ENCODE measurements at places on chromosomes 7 and 10.
A peak's percentile ranks its signal among the peaks of the same experiment; 100 is the strongest.

DNA sequence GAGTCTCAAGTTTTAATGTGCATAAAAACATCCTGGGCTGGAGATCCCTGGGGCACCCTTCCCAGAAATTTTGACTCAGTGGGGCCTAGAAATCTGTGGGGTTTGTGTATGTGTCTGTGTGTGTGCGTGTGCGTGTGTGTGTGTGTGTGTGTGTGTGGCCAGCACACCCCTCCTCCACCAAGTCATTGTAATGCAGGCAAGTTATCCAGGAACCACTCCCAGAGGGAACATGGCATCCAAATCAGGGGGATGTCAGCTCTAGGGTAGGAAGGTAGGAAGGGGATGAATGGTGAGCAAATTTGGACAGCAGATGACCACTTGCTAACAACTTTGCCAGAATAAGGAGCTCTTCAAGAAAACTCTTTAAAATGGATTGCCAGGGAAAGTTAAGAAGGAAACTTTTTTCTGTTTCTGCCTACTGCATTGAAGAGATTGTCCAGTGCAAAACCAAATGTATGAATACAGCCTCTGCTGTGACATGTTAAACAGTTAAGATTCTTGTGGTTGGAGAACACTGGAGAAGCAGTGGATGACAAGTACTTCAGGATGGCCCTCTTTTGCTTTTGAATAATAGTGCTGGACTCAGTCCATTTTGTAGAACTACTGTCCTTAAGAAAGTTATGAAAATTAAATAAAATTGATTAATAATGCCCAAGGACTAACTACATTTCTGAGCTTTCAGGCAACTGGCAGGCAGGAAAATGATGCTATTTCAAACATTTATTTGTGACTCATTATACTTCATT lies 12.3 kb downstream of the STAMBPL1 start:
- peaks cover 53% of the 10 kb centered on the region for H3K4me1 ChIP-seq
- no peak for DNase-seq
- no peak overlapping the region for H3K27ac ChIP-seq

DNA sequence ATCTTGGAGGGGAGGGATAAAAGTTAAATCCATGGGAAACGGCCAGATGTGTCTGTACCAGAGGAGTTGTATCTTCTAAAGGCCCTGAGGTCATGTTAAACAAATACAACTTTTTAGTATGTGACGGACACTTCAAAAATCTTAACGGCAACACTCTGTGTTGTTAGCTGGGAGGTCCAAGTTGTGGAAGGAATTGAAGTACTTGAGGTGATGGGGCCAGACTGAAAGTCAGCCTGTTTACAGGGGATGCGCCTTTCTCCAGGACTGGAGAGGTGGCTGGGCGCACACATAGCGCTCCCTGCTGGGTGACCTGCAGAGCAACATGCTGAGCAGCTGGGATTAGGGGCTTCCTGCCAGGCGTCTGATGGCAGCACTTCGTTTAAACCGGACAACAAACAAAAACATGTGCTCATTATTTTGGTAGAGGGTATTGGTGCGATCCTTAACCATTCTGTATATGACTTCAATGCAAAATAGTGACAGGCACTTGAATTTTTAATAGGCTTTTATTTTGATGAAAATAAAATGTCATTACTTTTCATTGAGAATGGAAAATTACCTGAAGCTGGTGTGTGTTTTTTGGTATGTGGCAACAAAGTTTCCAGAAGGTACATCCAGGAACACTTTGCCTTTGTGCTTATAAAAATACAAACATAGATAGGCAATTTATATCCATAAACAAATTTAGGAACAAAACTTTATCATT lies 198.2 kb downstream of the MLLT10 start:
- peak overlapping the region; percentile 6 for H3K27ac ChIP-seq
- H3K36me3 ChIP-seq = no peaks in the 10 kb centered on the region
- H3K27me3 ChIP-seq = no peaks in the 10 kb centered on the region
- H3K4me3 ChIP-seq = no peak overlapping the region
- peaks cover 25% of the 10 kb centered on the region for H3K4me1 ChIP-seq

DNA sequence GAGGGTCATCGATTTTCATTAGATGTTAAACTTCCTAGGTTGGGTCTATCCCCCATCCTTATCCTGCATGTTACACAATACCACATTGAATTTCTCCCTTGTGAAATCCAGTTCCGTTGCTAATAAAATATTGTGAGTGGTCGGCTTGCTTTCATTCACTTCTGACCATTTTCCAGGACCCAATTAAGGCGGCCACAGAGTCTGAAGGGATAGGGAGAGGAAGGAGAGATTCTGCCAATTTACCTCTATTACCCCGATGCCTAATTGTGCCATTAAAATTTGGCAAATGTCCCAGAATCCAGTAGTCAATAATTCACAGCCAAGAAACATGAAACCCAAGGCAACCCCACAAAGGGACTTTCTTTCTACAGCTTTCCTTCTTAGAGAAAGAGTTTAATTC lies 129.9 kb downstream of the IPMK start:
- H3K4me1 ChIP-seq = no peaks in the 10 kb centered on the region
- no peak for DNase-seq
- H3K27ac ChIP-seq = no peak overlapping the region

- no peaks in the 10 kb centered on the region for H3K36me3 ChIP-seq
- no peak for DNase-seq
- H3K27ac ChIP-seq = no peak overlapping the region
- no peak overlapping the region for H3K4me3 ChIP-seq
- H3K4me1 ChIP-seq = peaks cover 59% of the 10 kb centered on the region
These were observed 21.9 kb downstream of the ATXN7L1 start for GRCh38 chr7:105854498-105854897.

- peaks cover 31% of the 10 kb centered on the region for H3K27me3 ChIP-seq
- H3K27ac ChIP-seq = no peak overlapping the region
- no peaks in the 10 kb centered on the region for H3K36me3 ChIP-seq
- H3K4me3 ChIP-seq = peak overlapping the region; percentile 71
- peaks cover 12% of the 10 kb centered on the region for H3K4me1 ChIP-seq
These were observed 728 bp downstream of the CAV2 start for GRCh38 chr7:116500078-116500853.

GRCh38 chr10:5977471-5978229 lies at the start of gene IL15RA:
IL15RA (minus strand) TSS chr10:5977543; CDS start chr10:5977492, 51 bp downstream.
- no peaks in the 10 kb centered on the region for H3K27me3 ChIP-seq
- no peaks in the 10 kb centered on the region for H3K36me3 ChIP-seq
- H3K27ac ChIP-seq = peak within 1 kb of the TSS; percentile 93
- DNase-seq = peak; percentile 70

GRCh38 chr7:138797715-138798320 lies at the start of the genes ATP6V0A4 and TMEM213:
ATP6V0A4 (minus strand) TSS chr7:138798196; CDS start chr7:138771247, 26,949 bp downstream.
TMEM213 (plus strand) TSS chr7:138797994; CDS start chr7:138798105, 111 bp downstream.
- no peak within 1 kb of the TSS for H3K27ac ChIP-seq
- H3K4me1 ChIP-seq = peaks cover 13% of the 10 kb centered on the region
- no peak within 1 kb of the TSS for H3K4me3 ChIP-seq
- no peak for DNase-seq
- peaks cover 3% of the 10 kb centered on the region for H3K27me3 ChIP-seq

DNA sequence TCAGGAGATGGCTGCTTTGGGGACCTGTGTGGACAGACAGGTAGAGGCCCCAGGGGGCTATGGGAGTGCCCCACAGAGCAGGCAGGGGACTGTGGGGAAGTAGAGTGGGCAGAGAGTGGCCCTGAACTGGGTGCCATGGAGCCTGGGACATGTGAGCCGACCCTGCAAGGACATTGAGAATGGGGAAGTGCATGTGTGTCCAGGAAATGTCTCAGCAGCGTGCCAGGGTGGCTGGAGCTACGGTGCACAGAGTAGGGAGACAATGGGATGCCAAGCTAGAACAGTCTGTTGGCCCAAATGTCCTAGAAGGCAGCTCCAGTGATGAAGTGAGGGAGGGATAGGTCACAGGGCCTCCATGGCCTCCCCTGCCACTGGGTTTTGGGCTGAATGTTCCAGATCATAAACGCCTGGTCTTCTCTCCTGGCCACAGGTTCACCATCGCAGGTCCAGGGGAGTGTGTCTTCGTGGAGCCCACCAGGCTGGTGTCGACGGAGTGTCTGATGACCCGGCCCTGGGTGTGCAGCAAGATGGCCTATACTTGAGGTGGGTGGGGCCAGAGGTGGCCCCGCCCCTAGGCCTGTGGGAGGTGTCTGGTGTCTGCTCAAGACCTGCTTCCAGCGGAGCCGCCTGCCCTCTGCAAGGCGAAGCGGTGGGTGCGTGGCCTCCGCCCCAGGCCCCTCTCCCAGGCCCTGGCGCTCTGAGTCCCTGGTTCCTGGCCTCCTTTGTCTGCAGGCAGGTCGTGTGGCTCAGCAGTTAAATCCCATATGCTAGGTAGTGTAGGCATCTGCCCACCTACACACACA lies 20.5 kb downstream of the CLEC2L start:
- H3K4me1 ChIP-seq = no peaks in the 10 kb centered on the region
- H3K4me3 ChIP-seq = no peak overlapping the region
- no peak for DNase-seq
- H3K36me3 ChIP-seq = no peaks in the 10 kb centered on the region

DNA sequence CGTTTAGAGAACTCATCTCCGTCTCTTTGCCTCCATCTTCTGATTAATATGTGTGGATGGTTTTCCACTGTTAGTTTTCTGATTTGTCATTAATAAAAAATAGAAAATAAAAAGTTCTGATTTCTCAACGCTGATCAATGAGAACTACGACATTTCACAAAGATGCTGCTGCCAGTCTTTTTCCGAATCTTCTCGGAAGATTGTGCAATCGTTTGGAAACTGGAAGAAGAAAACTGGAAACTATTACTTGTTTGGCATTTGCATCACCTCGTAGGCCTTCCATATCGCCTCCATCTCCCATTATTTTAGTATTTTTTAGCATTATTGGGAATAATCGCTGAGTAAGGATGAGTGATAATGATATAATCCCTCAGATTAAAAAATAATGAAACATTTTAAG lies 123.2 kb upstream of the KLF6 start:
- no peaks in the 10 kb centered on the region for H3K27me3 ChIP-seq
- H3K4me3 ChIP-seq = no peak overlapping the region
- no peak for DNase-seq
- no peak overlapping the region for H3K27ac ChIP-seq

GRCh38 chr7:107564553-107565298 lies 955 bp downstream of the DUS4L start:
- H3K27me3 ChIP-seq = no peaks in the 10 kb centered on the region
- H3K4me1 ChIP-seq = peaks cover 37% of the 10 kb centered on the region
- no peak for DNase-seq
- H3K36me3 ChIP-seq = peaks cover 17% of the 10 kb centered on the region

DNA sequence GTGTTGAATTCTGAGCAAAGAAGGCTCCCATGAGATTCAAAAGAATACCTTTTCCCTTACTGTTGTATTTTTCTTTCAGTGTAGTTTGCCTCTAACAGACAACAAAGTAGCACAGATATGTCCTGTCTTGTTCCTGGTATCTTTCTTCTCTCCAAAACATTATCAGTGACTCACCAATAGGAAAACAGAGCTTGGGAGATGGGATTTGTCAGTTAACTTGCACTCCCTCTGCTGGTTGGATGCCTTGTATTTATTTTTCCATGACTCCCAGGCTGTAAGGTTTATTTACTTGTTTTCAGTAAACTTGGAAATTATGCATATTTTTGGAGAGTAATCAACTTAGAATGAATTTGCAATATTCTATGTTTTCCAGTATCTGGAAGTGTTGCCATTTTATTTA lies 129.7 kb downstream of the SAMD9 start:
- no peak overlapping the region for H3K4me3 ChIP-seq
- H3K4me1 ChIP-seq = no peaks in the 10 kb centered on the region
- no peak for DNase-seq
- H3K27me3 ChIP-seq = peaks cover 6% of the 10 kb centered on the region
- no peak overlapping the region for H3K27ac ChIP-seq

GRCh38 chr7:111803015-111803758 lies 240.9 kb upstream of the IMMP2L start:
- no peak for DNase-seq
- H3K27me3 ChIP-seq = peaks cover 8% of the 10 kb centered on the region
- no peaks in the 10 kb centered on the region for H3K4me1 ChIP-seq
- peaks cover 39% of the 10 kb centered on the region for H3K36me3 ChIP-seq

- peaks cover 87% of the 10 kb centered on the region for H3K36me3 ChIP-seq
- no peak overlapping the region for H3K27ac ChIP-seq
- H3K4me1 ChIP-seq = no peaks in the 10 kb centered on the region
- no peak for DNase-seq
These were observed 24.1 kb downstream of the ZNF37A start for GRCh38 chr10:38118072-38118807.

- DNase-seq = no peak
- peaks cover 18% of the 10 kb centered on the region for H3K36me3 ChIP-seq
- no peak overlapping the region for H3K27ac ChIP-seq
- no peak overlapping the region for H3K4me3 ChIP-seq
These were observed 18.5 kb downstream of the RFC2 start for GRCh38 chr7:74235518-74236268.

- DNase-seq = no peak
- H3K4me1 ChIP-seq = no peaks in the 10 kb centered on the region
- no peak overlapping the region for H3K27ac ChIP-seq
- no peaks in the 10 kb centered on the region for H3K36me3 ChIP-seq
These were observed 431.6 kb upstream of the GALNT17 start for GRCh38 chr7:70700055-70700940.

GRCh38 chr7:106185719-106186118 lies 73.6 kb upstream of the SYPL1 start:
- no peaks in the 10 kb centered on the region for H3K27me3 ChIP-seq
- DNase-seq = no peak
- H3K4me3 ChIP-seq = no peak overlapping the region
- H3K36me3 ChIP-seq = no peaks in the 10 kb centered on the region

DNA sequence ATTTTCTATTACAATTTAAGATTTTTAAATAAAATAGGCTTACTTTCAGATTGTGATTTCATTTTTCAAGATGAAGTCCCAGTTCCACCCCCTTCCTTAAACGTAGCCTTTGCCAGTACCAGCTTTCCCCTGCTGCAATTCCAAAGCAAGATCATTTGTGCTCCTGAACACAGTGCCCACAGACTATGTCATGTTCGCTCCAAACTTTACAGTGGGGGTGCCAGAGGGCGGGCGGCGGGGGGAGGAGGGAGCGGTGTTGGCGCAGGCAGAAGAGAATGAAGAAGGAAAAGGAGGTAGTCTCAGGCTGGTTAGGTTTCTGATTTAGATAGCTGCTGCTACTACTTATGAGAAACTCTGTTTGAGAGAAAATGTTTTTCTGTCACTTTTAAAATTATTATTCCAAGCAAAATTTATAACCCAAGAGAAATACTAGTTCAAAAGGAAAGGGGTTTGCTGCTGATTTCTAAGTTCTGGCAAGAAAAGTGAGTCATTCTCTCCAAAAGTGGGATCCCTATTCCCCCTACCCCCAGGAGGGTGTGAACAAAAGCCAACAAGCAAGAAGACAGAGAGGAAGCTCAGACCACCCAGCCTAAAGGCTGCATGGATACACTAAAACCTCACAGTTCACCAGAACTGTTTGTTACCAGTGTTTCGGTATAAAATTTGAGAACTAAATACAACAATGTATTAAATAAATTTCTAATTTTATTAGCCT lies 109.6 kb downstream of the SRPK2 start:
- H3K4me1 ChIP-seq = peaks cover 34% of the 10 kb centered on the region
- H3K27me3 ChIP-seq = no peaks in the 10 kb centered on the region
- no peak overlapping the region for H3K27ac ChIP-seq
- no peak overlapping the region for H3K4me3 ChIP-seq
- DNase-seq = no peak
